Gastroesophageal sphincter (tissue), 4 donors: ENCODE measurements at places on chromosomes 7 and 10. TPM values are rescaled to one million over a fixed set of nuclear protein-coding genes. Genes with fewer than 3 reads are reported as not detected.

DNA sequence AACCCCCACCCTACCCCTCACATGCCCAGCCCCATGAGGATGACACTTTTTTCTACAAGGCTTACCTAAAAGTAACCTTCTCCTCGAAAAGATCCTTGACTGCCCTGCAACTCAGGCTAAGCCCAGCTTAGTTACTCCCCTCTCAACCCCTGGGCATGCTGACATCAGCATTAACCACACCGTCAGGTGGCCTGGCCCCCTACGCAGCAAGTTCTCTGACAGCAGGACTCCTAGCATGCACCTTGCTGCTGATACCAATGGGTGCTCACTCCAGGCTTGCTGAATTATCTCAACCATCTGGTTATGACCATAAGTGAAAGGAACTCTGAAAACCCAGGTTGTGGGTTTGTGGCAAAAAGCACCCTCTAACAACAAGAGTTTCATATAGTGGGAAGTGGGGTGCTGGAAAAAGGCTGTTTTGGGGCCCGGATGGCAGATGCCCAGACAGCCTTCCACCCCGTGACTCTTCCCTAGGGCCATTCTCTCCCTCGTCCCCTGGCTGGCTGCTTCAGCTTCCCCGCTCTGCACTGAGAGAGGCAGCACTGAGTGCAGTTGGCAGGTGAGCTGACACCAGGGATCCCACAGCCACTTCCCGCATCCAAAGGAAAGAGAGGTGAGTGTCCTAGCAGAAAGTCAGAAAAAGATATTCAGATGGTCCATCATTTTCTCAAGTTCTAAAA, 518.9 kb downstream of the KCNMA1 start:
- no peak for ATAC-seq

DNA sequence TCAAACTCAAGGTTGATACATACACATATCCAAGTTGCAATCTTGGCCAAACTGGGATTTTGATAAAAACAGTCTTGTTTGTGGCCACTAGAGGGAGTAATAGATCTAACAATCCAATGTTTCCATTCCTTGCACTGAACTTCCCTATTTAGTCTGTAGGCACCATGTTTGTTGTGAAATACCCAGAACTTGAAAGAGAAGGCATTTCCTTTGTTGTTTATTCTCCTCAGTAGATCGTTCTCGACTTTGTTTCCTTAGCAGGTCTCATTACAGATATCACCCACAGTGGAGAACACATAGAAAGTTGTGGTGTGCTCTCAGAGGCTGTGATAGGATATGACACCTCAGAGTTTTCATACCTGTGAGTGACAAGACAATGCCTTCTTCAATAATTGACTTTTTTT, 70.3 kb upstream of the MXI1 start:
- ATAC-seq: peak; percentile 82

GRCh38 chr10:59970396-59971368, 64.3 kb upstream of the CCDC6 start:
- no peak for ATAC-seq

DNA sequence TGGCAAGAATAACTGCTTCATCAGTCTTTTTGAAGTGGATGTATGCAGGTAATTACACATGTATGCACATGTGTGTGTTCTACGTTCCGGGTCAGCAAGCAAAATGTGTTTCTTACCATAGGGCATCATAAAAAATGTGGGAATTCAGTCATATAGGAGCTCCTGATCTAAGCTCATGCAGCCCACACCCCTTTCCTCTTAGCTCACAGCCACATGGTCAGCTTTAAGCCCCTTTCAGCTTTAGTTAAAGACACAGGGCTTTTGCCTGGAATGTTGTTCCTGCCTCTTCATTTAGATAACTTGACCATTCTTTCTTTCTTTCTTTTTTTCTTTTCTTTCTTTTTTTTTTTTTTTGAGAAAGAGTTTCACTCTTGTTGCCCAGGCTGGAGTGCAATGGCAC, 258.1 kb downstream of the RPS24 start:
- ATAC-seq: no peak

DNA sequence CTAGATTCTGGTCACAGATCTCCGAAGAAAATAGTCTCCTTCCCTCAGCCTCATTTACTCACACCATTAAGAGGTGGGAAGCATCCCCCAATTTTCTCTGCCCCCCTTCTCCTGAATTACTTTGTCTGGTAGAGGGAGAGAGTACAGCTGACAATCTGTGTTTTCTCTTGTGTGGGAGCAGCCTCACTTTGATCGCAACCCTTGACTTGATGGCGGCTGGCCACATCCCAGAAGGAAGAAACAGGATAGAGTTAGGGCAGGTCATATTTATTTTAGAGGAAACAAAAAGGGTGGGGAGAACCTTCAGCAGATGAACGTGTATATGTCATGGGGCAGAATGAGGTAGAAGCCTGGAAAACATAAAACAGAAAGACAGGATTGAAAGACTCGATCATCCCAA, 82.4 kb upstream of the FAM171A1 start:
- ATAC-seq: no peak

DNA sequence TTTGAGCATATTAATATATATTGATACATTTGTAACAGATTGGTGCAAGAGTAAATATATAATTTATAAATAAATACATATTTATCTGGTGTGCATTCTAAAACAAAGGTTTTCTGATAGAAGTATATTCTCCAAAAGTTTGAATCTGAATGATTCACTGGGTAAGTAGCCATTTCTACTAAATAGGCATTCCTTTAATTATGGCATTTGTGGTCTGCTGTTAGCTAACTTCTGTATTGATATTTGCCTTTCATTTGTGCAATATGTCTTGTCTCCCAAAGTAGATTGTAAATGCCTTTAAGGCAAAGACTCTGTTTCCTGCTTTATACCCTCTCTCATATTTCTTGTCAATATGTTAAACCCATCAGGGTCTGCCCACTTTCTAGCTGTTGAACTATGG, 11.1 kb upstream of the ARID5B start:
- no peak for ATAC-seq

GRCh38 chr7:50273301-50273700, 31.2 kb upstream of the IKZF1 start:
- no peak for ATAC-seq

DNA sequence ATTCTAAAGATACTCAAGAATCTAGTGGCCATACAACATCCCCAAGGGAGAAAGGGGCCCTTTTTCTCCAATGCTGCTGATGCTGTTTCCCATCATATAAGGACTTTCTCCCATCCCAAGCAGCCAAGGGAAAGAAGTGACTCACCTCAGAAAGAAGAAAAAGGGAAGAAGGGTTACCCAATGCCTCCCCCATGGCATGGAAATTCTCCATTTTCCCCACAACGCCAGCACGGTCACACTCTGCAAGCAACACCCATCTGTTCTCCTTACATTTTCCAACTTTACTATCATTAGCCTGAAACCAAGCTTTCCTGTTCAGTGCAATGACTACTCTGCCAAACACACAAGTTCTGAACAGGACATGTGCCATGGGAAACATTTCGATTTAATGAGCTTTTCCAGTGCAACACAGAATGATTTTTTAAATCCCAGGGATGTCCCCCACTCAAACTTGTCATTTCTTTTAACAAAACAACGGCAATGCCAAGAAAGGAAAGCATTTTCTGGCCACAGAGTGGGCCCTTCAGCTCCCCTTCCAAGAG, 67.9 kb downstream of the PTPRN2 start:
- ATAC-seq: no peak

DNA sequence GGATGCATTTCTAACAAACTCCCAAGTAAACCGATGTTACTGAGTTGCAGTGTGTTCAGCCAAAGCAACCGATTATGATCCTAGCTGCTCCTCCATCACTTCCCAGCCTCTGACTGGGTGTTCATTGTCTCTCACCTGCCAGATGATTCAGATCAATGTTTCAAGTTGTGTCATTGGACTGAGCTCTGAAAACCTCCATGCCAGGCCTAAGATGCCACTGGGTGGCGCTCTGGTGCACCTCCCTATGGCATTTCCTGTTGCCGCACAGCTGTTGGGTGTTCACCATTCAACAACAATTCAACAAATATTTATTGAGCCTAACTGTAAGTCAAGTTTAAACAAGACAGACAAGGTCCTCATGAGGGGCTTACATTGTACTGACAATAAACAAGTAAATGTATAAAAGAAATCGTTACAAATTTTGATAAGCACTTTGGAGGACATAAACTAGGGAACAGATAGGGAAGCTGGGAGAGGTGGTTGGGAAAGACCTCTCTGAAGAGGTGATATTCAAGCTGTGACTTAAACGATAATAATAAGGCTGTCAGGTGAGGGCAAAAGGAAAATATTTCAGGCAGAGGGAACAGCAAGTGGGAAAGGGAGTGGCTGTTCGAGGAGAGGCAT, 22.8 kb downstream of the RGR start:
- no peak for ATAC-seq

GRCh38 chr10:63133056-63133820, at the start of gene NRBF2:
TSS of gene NRBF2 (plus strand) at chr10:63133328. CDS start at chr10:63133471, 143 bp downstream.
- peak; percentile 100 for ATAC-seq

DNA sequence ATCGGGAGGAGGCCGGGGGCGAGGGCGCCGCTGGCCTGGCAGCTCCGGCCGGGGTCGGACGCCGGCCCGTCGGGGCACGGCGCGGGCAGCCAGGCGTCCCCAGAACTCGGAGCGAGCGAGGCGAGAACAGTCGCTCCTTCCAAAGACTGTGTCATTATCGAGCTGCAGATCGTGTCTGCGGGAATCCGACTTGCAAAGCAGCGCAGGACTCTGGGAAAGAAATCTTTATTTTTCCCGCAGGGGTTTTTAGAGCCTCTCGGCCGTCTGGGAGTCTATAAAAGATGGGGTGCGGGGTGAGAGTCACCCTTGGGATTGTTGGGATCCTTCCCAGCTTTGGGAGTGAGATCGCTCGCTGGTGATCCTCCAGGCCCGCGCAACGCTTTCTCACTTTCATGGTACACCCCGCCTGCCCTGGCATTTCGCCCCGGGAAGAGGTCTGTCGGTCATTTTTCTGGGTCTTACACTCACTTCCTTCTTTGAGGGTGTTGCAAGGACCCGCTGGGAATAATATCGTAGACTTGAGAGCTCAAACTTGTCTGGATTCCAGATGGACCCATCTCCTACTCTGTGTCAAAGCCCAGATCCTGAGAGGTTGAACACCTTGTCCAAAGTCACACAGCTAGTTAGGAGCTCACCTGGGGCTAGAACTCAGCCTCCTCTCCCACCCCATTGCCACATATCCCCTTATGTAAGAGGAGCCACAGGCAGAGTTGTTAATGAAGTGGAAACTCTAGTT, 1.0 kb downstream of the UBTD1 start:
- ATAC-seq: no peak

NME8 gene
- not detected for total RNA-seq

C10orf62 gene
- total RNA-seq: not detected

WEE2 gene
- total RNA-seq: not detected

MYOF gene
- total RNA-seq: 157 TPM
